ENCODE measurements at places on chromosomes 11 and 22.

- no peak for DNase-seq
Observed at GRCh38 chr11:33949252-33949913, 57.5 kb upstream of the LMO2 start.

- DNase-seq = no peak
Observed at GRCh38 chr11:33716243-33716642, 15.6 kb upstream of the C11orf91 start.

GRCh38 chr11:108008656-108009496 is at the start of gene CUL5:
Gene CUL5, plus strand, starts transcription at chr11:108008898. Its CDS starts 451 bp downstream, at chr11:108009349.
- peak; percentile 75 for DNase-seq

DNA sequence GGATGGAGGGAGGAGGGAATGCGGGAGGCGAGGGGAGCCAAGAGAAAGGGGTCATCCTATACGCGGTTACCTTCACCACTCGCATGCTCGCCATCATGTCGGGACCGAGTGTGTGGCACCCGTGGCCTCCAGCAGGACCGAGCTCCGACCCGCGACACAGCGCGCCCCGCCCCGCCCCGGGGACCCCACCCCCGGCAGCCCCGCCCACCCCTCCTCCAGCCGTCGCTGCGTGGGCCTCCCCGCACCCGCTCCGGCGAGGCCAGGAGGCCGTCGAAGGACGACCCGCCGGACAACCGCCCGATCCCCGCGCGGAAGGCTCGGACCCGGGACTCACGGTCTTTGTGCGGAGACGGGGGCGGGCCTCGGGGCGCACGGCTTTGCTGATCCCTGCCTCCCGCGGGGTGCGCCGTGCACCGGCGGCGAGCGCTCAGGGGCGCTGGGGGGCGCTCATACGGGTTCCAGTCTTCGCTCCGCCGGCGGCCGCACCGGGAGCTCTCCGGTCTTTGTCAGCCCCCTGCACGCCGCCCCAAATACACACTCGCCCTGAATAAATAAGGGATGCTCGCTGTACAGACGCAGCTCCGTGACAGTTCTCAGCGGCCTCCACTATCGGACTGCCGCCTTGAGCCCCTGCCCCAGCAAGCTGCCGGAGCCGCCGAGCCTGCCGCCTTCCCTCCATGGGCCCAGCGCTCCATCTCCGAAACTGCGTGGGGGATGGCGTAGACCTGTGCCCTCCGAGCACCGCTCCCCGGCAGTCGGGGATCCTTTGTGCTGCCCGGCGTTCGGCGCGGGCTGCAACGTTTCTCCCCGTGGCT is at the start of gene UBE2L6:
UBE2L6 (minus strand) TSS at position 158 of the 815 bp plus-strand sequence; CDS start at position 97, 61 bp downstream.
- peak; percentile 27 for DNase-seq

GRCh38 chr22:20741634-20742581 is 32.0 kb upstream of the SERPIND1 start:
- no peak for DNase-seq

DNA sequence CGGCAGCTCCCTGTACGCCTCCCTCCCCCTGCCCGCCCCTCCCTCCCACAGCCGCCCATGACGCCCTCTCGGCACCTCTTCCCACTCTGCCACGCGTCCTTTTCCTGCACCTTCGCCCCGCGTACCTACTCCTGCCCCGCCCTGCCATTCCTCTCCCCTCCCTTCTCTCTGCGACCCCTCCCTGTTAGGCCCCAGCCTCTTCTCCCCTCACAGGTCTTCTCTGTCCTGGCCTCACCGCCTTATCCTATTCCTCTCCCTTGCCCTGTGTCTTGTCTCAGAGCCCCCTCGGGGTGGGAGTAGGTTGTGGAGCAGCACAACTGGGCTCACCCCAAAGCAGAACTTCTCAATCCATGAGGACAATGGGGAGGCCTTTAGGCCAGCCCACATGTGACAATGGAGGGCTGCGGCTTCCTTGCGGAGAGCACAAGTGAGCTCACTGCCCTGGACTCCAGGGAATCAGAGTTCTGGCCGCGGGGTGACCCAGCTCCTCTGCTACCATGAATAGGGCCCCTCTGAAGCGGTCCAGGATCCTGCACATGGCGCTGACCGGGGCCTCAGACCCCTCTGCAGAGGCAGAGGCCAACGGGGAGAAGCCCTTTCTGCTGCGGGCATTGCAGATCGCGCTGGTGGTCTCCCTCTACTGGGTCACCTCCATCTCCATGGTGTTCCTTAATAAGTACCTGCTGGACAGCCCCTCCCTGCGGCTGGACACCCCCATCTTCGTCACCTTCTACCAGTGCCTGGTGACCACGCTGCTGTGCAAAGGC is 539 bp downstream of the SLC35C1 start:
- no peak for DNase-seq

DNA sequence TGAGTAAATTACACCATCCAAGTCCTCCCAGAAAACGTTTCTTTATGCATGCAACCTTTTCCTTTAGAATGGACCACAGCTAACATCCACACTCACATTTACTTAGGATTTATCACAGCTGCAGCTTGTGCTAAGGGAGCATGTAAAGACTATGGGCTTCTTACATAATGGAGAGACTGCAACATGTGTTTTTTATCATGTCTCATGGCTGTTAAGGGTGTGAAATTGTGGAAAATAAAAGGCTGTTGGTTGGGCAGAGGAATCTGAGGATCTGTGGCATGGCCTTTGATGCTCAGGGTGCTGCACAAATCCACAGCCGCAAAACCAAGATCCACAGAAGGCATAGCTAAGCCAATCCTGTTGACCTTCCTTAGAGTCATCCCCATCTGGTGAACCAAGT is 112.0 kb upstream of the MTNR1B start:
- no peak for DNase-seq

DNA sequence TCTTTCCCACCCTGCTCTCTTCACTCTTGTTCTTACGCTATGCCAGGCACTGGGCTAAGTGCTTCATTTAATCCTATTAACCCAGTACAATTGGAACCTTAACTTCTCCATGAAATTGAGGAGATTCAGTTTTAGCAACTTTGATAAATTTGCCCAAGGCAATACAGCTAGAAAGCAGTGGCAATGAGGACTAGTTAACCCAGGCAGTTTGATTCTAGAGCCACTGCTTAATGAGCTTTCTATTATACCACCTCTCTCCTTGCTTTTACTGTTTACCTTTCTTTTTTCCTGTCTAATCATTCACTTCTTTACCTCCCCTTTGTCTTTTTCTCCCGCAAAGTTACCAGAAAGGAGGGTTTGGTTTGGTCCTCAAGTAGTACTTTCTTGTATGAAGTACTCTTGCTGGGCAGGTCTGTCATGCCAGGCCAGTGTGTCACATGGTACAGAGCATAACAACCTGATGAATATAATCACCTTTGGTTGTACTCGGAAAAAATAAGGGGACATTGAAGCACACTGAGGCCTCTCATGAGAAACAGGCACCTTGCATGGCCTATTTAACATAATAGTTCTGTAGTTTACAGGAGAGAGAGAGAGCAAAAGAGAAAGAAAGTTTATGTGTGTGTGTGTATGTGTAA is 70.6 kb downstream of the PDHX start:
- DNase-seq = no peak

- DNase-seq = no peak
Observed at GRCh38 chr22:44224166-44224565, 43.4 kb downstream of the PARVG start.

DNA sequence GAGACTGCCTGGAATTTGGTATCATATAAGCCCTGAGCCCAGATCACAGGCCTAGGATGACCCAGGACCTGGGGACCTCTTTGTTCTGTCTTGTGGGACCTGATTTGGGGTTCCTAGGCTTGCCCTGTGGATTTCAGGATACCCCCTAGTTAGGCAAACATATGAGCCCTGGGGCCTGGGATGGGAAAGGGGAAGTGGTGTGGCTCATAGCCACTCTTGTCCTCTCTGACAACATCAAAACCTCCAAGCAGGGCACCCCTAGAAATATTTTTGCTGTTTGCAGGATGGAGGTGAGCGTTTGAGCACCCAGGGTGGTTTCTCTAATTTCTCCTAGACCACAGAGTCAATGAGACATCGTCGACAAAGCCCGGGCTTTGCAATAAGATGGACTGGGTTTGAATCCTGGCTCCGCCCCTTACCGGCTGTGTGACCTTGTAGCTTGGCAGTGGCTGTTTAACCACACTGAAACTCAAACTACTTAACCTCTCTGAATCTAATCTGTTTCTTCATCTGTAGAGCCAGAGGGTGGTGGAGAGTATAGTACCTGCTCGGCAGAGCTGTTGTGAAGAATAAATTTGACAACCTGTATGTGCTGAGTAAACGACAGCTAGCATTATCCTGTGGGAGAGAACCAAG is 5.3 kb upstream of the LRRC10B start:
- DNase-seq = no peak

- no peak for DNase-seq
Observed at GRCh38 chr11:78929207-78929905, 354.7 kb upstream of the NARS2 start.

GRCh38 chr11:110338684-110339083 is 42.3 kb upstream of the RDX start:
- DNase-seq = no peak

DNA sequence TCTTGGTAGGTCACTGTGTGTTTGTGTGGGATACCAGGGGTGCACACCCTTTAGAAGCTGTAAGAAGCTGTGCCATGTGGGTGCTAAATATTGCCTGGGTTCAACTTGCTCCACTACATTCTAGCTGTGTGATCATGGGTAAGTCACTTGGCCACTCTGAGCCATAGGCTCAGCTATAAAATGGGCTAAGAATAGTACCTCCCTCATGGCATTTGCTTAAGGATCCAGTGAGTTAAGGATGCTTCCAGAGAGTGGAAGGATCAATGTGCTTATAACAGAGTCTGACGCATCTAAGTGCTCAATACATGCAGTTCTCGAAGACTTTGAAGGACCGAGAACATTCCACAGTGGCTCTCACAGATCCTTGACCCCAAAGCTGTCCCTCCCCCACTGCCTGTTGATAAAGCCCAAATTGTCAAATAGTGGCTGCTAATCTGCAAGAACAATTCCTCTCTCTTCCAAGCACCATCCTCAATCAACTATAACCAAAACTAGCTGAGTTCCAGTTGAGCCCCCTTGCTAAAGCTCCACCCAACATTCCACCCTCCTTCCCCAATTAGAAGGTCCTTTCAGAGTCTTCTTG is 13.2 kb upstream of the TMPRSS6 start:
- no peak for DNase-seq

DNA sequence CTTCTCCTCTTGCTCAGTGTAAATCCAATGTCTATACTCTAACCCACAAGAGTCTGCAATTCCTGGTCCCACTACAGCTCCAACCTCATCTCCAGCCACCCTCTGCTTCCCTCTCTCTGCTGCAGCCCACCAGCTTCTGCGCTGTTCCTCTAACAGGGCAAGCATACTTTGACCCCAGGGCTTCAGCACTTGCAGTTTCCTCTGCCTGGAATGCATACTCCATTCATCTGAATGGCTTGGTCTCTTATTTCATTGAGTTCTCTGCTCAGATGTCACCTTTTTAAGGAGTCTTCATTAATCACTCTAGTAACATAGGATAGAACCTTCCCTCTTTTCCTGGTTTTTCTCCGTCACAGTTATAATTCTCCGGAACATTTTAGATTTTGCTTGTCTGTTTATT is 141.6 kb downstream of the BUD13 start:
- no peak for DNase-seq

DNA sequence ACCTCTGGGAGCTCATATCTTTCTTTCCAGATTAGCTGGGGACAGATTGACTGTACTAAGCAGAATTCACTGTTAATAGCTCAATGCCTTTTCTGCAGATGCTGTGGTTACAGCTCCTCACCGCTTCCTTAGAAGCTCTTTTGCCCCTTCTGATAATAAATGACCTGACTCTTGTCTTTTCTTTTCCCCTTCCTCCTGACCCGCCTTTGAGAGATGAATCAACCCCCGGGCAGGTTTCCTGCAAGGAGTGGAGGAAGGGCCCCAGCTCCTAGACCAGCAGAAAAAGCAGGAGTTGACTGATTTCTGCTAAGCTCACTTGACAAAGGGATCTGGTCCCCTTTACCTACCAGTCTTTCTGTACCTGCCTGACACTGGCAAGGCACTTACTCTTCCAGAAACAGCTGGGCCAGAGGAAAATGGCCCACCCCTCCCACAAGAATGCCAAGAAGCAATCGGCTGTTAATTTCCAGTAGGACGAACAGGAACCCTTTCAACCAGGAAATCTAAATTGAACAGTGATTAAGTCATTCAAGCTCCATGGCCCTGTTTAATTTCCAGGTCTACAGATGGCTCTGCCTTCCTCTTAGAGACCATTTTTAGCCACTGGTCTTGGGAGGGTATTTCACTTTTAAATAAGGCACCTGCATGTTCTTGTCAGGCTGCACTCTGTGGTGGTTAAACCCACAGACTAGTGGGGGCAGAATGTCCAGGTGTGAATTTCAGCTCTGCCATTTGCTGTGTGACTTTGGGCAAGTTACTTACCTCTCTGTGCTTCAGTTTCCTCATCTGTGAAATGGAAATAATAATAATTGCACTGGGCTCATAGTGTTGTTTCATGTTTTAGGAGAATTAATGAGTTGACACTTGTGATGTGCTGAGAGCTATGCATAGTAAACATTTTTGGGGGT is 67.5 kb downstream of the PRR5L start:
- DNase-seq = no peak

GRCh38 chr11:102184269-102184987 is 74.2 kb downstream of the YAP1 start:
- no peak for DNase-seq

GRCh38 chr11:95301474-95301873 is 70.5 kb upstream of the SESN3 start:
- no peak for DNase-seq

DNA sequence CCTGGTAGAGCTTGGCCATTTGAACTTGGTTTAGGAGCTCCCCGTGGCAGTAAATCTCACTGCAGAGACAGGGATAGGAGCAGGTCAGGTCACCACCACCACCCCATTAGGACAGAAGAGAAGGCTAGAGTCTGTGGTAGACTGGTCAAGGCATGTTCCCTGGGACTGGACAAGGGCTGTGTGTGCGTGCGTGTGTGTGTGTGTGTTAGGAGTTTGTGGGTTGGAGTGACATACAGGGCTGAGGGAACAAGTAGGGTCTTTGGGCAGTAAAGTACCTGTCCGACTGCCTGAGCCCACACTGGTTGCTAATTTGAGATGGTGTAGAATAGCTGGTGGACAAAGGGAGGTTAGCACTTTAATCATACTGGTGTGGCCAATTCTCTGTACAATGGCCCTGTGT is 16.1 kb downstream of the TREH start:
- no peak for DNase-seq

GRCh38 chr11:115963156-115963555 is 458.9 kb upstream of the CADM1 start:
- no peak for DNase-seq
